ENCODE measurements at places on chromosomes 12 and 14. TPM values are rescaled to one million over a fixed set of nuclear protein-coding genes. Genes with fewer than 3 reads are reported as not detected.

DNA sequence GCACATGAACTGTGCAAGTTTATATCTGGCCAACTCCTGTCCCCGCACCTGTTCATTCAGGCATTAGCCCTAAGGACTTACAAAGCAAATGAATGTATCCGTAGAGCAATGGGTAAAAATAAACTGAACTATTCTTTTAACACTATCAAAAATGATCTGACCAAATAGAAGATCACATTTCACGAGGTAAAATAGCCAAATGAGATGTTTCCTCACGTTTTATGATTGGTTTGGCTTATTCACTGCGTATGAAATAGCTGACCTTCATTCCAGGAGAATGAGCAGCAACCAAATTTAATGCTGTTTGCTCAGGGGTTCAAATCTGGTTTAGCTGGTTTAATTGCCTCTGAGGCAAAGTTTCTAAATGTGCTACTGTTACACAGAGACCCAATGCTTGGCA is 216.0 kb upstream of the EEA1 start:
- H3K27me3 ChIP-seq: peaks cover 10% of the 10 kb centered on the region
- H3K27ac ChIP-seq: no peak overlapping the region
- H3K4me1 ChIP-seq: no peaks in the 10 kb centered on the region
- no peaks in the 10 kb centered on the region for H3K36me3 ChIP-seq

- DNase-seq: no peak
- no peaks in the 10 kb centered on the region for H3K4me1 ChIP-seq
- H3K27ac ChIP-seq: no peak overlapping the region
Observed at GRCh38 chr12:28742791-28743190, 406.3 kb upstream of the FAR2 start.

AICDA gene
- total RNA-seq: not detected

KRT71 gene
- not detected for total RNA-seq

GRCh38 chr12:58041441-58041840 is 100.1 kb downstream of the ATP23 start:
- H3K36me3 ChIP-seq: no peaks in the 10 kb centered on the region
- no peaks in the 10 kb centered on the region for H3K4me1 ChIP-seq
- H3K27ac ChIP-seq: no peak overlapping the region
- H3K4me3 ChIP-seq: no peak overlapping the region
- no peaks in the 10 kb centered on the region for H3K27me3 ChIP-seq
